ENCODE measurements at places on chromosomes 5 and 9.

DNA sequence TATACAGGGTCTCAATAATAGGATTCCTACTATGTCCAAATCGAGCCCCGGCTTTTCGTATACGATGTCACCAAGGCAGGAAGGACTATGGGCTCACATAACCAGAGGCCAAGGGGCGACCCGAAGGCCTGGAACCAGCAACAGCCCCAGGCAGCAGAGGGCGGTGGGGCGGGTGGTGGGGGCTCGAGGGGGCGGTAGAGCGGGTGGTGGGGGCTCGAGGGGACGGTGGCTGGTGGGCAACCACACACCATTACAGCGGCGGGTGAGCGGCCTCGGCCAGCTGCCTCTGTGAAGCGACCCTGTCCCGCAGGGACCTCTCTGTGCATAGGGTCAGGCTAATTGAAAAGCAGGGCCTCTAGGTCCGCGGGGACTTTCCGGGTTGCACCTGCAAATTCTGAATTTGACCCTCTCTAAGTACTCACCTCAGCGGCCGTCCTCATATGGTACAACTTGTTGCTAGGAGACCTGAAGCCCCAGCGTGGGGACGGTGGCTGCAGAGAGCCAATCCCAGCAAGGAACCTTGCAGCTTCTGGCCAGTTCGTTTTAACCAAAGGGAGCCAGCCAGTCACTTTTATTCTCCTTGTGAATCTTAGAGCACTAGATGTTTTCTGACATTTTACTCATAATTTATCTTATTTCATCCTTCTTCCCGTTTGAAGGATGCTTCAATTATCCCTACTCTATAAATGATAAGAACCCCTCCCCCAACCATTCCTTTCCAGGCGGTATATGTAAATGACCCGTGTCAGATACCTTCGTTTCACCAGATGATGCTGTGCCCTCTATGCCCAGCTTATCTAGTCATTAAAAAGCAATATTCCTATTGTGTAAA lies at the start of gene NME5:
TSS of gene NME5 (minus strand) at position 480 of the 832 bp plus-strand sequence. CDS start 648 bp downstream, outside the sequence.
- peak; percentile 66 for DNase-seq

GRCh38 chr5:50853151-50853550 lies 186.7 kb downstream of the PARP8 start:
- DNase-seq: no peak

- DNase-seq: peak; percentile 31
Measured at GRCh38 chr5:78295035-78295961, 800 bp upstream of the AP3B1 start.

DNA sequence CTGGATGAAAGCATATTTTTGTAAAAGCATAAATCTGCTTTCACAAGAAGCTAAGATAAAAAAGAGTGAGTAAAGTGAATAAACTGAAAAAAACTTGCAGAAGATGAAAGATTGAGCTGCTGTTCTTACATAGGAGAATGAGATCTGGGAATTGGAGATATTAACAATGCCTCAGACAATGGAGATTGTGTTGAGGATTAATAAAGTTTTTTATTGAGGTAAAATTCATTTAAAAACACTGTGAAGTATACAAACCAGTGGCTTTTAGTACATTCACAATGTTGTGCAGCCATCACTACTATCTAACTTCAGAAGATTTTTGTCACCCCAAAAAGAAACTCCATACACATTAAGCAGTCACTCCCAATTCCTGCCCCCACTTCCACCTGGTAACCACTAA lies 19.7 kb upstream of the UBLCP1 start:
- no peak for DNase-seq

DNA sequence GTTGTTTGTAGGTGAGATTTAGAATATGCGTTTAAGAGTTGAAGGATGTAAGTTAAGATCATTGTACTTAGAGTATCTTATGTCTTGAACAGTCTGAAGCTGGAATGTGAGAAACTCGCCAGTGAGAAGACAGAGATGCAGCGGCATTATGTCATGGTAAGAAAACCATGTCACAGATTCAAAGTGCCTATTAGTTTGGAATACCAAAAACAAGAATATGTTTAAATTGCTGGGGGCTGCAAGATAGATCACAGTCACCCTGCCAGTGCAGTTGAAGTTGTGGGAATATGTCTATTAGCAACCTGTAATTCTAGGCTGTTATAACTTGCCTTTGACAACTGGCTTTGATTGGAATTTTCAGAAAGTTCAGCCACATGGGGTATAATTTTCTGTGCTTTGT lies 3.0 kb downstream of the TLE4 start:
- DNase-seq: no peak

- DNase-seq: no peak
Measured at GRCh38 chr5:175223291-175223690, 220.7 kb downstream of the DRD1 start.

- peak; percentile 98 for DNase-seq
Measured at GRCh38 chr5:3393920-3394597, 201.6 kb upstream of the IRX1 start.

GRCh38 chr5:37902323-37902722 lies 62.5 kb upstream of the GDNF start:
- no peak for DNase-seq

- DNase-seq: no peak
Measured at GRCh38 chr9:33818847-33819500, 2.0 kb downstream of the UBE2R2 start.

DNA sequence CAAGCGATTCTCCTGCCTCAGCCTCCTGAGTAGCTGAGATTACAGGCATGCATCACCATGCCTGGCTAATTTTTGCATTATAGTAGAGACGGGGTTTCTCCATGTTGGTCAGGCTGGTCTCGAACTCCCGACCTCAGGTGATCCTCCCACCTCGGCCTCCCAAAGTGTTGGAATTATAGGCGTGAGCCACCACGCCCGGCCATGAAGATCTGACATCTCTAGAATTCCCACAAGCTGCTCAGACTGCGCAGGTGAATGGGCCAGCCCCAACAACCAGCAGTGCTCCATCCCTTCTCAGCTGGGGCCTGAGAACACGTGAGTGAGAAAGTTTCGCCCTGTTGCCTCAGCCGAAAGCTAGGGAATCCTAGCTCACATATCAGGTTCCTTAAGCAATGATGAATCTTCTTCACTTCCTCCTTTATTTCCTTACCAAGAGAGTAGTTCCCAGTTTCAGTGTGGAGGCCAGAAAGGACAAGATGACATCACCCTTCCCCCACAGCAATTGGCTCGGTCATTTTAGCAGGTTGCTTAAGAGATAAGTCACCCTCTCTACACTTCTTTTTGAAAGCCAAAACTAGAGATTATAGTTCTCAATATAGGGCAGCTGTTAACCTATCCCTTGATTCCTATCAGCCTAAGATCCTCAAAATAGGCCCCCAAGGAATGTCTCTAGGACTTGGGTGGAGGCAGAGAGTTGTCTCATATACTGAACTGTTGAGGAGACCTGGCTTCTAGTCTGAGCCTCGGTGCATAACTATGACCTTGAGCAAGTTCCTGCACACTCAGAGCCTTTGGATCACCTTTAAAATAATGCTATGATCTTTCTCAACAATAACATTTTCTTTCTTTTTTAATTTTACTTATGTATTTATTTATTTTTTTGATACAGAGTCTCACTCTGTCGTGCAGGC lies 23.9 kb upstream of the PPP2CA start:
- no peak for DNase-seq

DNA sequence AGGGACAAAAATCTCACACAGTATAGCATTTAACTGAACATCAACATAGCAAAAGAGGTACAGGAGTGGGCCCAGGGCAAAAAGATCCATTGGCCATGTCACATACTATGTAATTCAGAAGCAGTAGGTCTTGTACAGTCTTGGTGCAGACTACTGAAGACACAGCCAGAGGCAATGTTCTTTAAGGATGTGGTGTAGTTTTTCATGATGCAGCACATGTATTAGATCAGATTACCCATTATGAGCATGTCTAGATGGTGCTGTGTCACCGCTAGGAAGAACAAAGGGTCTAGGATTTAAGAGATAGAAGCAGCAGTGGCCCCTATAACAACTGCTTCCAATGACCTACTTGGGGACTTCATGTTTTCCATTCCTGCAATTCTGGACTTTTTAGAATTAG lies 610.4 kb upstream of the MEF2C start:
- DNase-seq: no peak

- no peak for DNase-seq
Measured at GRCh38 chr5:71693828-71694427, 25.1 kb upstream of the CARTPT start.

GRCh38 chr9:136705564-136705963 lies 6.8 kb upstream of the DIPK1B start:
- no peak for DNase-seq

DNA sequence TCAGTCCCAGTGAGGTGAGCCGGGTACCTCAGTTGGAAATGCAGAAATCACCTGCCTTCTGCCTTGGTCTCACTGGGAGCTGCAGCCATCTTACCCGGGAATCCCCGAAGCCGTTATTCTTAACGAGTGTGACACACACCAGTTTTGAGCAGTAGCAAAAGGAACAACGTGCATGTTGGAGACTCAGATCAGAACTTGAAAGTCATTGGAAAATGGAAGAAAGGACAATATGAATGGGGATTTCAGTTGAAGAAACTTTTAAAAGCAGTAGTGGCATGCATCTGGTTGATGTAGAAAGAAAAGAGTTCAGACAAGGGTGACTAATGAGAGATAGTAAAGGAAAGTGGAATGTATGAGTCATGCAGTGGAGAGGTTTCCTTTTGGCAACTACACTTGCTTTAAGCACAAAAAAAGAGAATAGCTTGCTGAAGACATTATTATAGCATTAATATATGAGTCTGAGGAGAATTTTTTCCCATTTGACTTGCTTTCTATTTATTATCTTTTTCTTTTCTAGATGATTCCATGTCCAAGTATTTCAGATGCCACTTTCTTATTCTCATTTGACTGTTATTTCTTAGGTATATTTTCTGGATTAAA lies 44.4 kb upstream of the ANKDD1B start:
- no peak for DNase-seq

DNA sequence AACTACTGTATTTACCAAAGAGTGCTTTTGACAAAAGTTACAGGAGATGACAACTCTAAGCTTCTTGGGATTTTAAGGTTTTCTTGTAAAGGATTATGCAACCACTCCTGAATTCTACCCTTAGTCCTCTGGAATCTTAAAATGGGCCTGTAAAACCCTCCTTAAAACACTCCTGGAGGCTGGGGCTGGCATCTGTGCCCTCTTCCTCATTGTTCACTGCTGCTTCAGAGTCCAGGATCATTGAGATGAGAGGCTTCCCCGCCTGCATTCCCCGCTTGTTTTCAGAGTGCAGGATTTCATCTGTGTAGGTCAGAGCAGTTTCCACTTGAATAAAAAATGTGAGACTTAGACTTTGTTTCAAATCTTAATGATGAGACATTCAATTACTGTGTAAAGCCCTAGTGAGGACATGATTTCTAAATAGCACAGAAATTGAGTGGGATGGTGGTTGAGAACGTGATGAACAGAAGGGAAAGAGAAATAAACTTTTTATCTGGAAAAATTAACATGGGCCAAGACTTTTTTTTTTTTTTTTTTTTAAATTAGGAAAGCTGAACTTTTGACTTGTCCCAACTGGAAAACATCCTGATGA lies 40.4 kb downstream of the PCSK5 start:
- no peak for DNase-seq

- no peak for DNase-seq
Measured at GRCh38 chr5:79023348-79023747, 38.2 kb upstream of the ARSB start.

DNA sequence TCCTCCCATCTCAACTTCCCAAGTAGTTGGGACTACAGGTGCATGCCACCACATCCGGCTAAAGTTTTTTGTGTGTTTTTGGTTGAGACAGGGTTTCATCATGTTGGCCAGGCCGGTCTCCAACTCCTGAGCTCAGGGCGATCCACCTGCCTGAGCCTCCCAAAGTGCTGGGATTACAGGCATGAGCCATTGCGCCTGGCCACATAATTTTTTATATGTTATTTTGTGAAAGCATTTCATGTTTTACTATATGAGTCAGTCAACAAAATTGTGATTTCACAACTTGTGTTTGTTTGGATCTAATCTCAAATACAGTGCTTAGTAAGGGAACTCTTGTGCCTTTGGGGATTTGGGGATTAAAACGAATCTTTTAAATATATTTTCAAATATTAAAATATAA lies 20.0 kb upstream of the FAM120AOS start:
- no peak for DNase-seq

DNA sequence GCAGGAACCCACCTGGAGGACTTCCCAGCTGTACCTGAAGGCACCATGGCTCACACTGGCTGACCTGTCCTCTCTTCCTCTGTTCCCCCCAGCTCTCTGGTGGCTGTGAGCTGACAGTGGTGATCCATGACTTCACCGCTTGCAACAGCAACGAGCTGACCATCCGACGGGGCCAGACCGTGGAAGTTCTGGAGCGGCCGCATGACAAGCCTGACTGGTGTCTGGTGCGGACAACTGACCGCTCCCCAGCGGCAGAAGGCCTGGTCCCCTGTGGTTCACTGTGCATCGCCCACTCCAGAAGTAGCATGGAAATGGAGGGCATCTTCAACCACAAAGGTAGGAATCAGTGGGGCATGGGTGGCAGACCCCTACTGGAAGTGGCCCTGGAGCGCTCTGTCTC lies 161.9 kb upstream of the OTULINL start:
- no peak for DNase-seq

DNA sequence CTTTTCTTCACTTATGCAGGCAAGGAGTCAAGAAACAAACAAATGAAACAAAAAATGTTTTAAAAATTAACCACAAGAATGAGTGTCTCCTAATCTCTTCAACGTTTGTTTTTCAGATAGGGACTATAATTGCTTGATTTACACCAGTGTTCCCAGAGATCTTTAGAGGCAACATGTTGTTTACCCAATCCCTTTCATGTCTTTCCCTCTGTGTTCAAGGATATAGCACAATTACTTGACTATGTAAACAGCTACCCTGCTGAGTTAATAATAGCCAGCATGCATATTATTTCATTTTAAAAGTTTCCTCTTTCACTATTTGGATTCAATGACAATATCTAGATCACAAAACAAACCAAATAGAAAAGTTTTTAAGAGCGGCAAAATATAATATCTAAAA lies 25.1 kb upstream of the SHISAL2B start:
- peak; percentile 58 for DNase-seq

GRCh38 chr5:107675201-107675600 lies 4.5 kb upstream of the EFNA5 start:
- no peak for DNase-seq

DNA sequence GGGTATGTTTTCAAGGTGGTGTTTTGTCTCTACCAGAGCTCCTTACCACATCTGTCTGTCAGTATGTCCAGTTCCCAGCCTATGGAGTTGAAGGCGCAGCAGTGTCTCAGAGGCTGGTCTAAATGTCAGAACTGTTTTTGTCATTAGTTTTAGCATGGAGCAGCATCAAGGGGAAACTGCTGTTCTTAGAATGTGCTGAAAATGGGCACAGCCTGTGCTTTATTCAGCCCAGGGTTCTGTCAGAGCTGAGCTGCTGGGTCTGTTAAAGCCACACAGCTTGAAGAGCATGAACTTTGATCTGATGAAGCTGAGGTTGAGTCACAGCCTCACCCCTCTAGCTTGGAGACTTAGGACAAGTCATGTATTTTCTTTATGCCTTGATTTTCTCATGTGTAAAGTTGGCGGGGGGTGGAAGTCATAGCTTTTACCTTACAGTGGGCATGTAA lies 71.9 kb downstream of the RALGPS1 start:
- no peak for DNase-seq

GRCh38 chr5:91864962-91865361 lies 481.8 kb upstream of the ARRDC3 start:
- DNase-seq: peak; percentile 25

GRCh38 chr5:116360008-116360853 lies 214.4 kb downstream of the SEMA6A start:
- DNase-seq: no peak

- DNase-seq: no peak
Measured at GRCh38 chr9:81119591-81119990, 569.8 kb downstream of the TLE1 start.

Measured in NCI-H748 treated with DMSO at 0.1 percent for 48 hours (cell line).